ENCODE measurements at places on chromosomes 16 and 17.

- peak; percentile 20 for DNase-seq
These were observed 760.5 kb upstream of the SOX9 start for GRCh38 chr17:71360301-71360700.

DNA sequence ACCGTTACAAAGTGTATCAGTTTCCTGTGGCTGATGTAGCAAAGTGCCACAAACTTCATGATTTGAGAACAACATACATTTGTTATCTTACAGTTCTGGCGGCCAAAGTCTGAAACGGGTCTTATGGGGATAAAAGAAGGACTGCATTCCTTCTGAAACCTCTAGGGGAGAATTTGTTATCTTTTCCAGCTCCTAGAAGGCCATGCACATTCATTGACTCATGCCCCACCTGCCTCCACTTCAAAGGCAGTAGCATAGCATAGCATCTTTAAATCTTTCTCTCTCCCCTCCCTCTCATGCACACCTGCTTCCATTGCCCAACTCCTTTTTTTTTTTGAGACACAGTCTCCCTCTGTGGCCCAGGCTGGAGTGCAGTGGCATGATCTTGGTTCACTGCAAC, 190.7 kb upstream of the DYNLRB2 start:
- no peak for DNase-seq

GRCh38 chr17:17575360-17576251, 15.9 kb downstream of the PEMT start:
- DNase-seq: peak; percentile 62

DNA sequence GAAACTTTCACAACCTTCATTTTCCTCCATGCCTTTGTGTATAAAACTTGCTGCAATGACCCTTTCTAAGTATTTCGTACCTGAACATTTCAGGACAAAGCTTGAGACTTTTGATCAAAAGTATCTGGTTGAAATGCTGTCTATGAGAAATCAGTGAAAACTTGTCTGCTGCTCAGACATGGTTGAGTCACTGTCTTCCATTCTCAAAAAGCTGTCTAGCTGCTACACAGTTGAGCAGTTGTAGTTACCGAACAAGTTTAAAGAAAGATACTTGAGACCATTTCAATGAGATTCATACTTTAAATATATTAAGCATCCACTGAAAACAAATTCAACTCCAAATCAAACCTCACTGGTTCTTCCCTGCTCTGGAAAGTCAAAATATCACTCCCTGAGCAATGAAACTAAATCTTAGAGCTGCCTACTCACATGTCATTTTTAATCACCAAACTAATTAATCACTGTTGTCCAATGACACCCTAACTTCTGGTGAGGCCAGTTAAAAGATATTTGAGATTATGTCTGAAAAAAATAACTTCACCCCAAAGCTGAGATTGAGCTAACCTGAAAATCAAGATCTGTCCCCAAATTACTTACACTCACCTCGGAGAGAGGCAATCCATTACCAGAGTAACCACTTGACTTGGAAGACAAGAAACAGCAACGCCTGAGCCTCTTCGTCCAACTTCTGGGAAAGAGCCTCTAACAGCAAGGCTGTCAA, 488 bp downstream of the TMEM100 start:
- no peak for DNase-seq

DNA sequence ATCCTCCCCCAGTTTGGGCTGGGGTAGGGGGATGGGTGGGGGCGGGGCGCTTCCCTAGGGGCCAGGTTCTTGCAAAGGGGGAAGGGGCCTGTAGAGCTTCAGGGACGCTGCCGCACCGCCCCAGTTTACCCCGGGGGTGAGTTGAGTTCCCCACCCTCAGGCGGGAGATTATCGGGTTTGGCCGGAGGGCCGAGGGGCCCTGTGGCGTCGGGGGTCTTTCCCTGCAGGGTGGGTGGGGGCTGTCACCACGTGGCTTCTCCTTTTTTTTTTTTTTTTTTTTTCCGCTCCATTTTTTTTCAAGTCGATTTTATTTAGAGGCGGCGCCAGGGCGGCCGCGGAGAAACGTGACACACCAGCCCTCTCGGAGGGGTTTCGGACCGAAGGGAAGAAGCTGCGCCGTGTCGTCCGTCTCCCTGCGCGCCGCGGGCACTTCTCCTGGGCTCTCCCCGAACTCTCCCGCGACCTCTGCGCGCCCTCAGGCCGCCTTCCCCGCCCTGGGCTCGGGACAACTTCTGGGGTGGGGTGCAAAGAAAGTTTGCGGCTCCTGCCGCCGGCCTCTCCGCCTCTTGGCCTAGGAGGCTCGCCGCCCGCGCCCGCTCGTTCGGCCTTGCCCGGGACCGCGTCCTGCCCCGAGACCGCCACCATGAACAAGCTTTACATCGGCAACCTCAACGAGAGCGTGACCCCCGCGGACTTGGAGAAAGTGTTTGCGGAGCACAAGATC, at the start of gene IGF2BP1:
IGF2BP1 (plus strand) TSS at position 283 of the 724 bp plus-strand sequence; CDS start at position 644, 361 bp downstream.
- DNase-seq: no peak

GRCh38 chr17:42979511-42980273, at the start of gene PTGES3L:
PTGES3L (minus strand) TSS chr17:42980080; CDS start chr17:42980053, 27 bp downstream.
- DNase-seq: no peak
